ENCODE measurements at places on chromosomes 7 and 10. TPM values are rescaled to one million over a fixed set of nuclear protein-coding genes. Genes with fewer than 3 reads are reported as not detected.

TMEM178B gene
- total RNA-seq, result 0.25 TPM

GRCh38 chr10:10367264-10367663 lies 650.4 kb upstream of the CELF2 start:
- no peaks in the 10 kb centered on the region for H3K4me1 ChIP-seq
- no peak for DNase-seq
- H3K27me3 ChIP-seq, result no peaks in the 10 kb centered on the region
- H3K27ac ChIP-seq, result no peak overlapping the region
- H3K36me3 ChIP-seq, result no peaks in the 10 kb centered on the region

ARMC3 gene
- total RNA-seq, result not detected

HABP2 gene
- not detected for total RNA-seq

PAPOLB gene
- not detected for total RNA-seq

DNA sequence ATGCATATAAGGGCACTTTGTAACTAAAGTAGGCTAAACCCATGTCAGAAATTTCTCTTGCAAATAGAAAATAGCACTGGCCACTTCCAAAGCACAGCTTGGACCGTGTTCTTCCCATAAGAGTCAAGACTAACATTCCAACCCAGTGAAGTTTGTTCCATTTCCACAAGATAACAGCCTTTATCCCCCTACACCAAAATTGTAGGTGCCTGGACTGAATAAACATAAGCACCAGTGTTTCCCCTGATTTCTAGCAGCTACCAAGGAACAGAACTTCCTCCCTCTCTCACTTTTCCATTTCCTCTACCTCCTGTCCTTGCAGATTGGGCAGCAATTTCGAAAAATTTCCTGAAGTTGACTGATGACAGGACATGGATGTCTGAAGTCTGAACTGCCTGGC lies 219.7 kb downstream of the CREB5 start:
- H3K36me3 ChIP-seq, result no peaks in the 10 kb centered on the region
- no peak overlapping the region for H3K4me3 ChIP-seq
- no peak for DNase-seq

FAM221A gene
- 4.4 TPM for total RNA-seq

- no peak overlapping the region for H3K27ac ChIP-seq
- no peak for DNase-seq
- H3K4me1 ChIP-seq, result no peaks in the 10 kb centered on the region
- no peaks in the 10 kb centered on the region for H3K36me3 ChIP-seq
Measured at GRCh38 chr10:49596493-49596809, 13.7 kb upstream of the SLC18A3 start.

GRCh38 chr10:125039354-125039769 lies 97.4 kb downstream of the ZRANB1 start:
- H3K4me1 ChIP-seq, result no peaks in the 10 kb centered on the region
- H3K27me3 ChIP-seq, result peaks cover 3% of the 10 kb centered on the region
- no peak overlapping the region for H3K27ac ChIP-seq
- no peak for DNase-seq
- H3K36me3 ChIP-seq, result no peaks in the 10 kb centered on the region

EPO gene
- total RNA-seq, result not detected

BTBD16 gene
- total RNA-seq, result not detected

DNA sequence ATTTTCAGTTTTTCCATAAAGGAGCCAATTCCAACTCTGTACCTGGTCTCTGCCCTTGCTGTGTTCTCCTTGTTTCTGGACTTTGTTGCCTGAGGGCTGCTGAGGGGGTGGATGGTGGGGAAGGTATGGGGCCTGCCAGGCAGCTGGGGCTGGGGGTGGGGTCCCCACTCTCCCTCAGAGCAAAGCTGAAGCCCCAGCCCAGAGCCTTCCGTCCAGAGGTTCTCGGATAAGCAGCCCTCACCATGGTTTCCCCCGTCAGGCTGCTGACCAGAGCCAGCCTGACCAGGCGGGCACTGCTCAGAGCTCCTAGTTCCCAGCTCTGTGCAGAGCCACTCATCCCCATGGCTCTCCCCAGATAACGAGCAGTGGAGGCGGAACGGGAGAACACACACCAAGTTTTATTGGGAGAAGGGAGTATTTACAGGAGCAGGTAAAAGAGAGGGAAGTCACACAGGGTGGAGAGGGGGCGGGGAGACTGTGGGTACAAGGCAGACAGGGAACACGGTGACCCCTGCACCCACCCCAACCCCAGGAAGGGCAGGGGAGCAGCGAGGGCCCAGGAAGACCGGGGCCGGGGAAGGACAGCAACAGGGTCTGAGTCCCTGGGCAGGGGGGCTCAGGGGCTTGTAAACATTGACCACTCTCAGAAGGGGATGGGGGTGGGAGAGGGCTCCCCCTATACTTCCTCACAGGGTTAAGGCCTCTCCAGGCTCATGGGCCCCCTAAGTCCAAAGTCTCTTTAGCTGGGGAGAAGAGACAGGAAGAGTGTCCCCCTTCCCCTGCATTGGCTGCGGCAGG lies 5.8 kb downstream of the GNB2 start:
- peak overlapping the region; percentile 25 for H3K27ac ChIP-seq
- H3K27me3 ChIP-seq, result no peaks in the 10 kb centered on the region
- H3K4me3 ChIP-seq, result no peak overlapping the region
- H3K4me1 ChIP-seq, result peaks cover 38% of the 10 kb centered on the region
- DNase-seq, result no peak
- H3K36me3 ChIP-seq, result peaks cover 33% of the 10 kb centered on the region

BZW2 gene
- total RNA-seq, result 51.3 TPM

- DNase-seq, result peak; percentile 81
- peak overlapping the region; percentile 90 for H3K27ac ChIP-seq
- H3K27me3 ChIP-seq, result no peaks in the 10 kb centered on the region
- H3K4me3 ChIP-seq, result peak overlapping the region; percentile 40
- H3K4me1 ChIP-seq, result peaks cover 40% of the 10 kb centered on the region
- H3K36me3 ChIP-seq, result peaks cover 8% of the 10 kb centered on the region
Measured at GRCh38 chr7:22885797-22886261, 63.2 kb upstream of the TOMM7 start.

DNA sequence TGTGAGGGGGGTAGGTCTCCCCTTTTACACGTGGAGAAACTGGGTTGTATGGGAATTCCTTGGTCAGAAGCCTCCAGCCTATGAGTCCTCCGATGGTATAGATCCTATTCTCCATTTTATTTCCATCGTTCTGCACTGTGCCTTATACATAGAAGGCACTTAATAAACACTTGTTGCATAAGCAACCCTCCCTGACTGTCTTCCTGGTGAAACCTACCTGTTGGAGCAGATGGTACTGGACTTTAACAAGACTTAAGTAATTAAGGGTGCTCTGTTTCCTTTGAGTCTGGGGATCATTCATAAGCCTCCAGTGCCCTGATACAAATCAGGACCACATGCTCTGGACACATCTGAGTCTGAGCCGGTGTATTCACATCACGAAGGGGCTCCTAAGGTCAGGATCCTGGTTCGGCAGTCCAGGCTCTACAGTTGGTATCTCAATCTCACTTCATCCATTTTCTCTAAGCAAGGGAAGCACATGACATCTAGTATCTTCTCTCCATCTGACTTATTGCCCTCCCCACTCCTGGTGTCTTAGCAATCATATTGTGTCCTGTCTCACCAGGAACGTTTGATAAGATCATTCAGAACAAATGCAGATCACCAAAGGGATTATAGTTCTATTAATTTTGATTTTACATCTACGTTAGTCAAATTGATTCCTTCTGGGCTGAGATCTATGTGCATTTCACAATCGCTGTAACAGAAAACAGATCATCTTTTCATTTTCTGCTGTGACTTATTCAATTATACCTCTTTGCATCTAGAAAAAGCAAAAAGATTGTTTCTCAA lies 22.8 kb upstream of the EZH2 start:
- H3K27ac ChIP-seq, result no peak overlapping the region
- no peaks in the 10 kb centered on the region for H3K36me3 ChIP-seq
- no peak overlapping the region for H3K4me3 ChIP-seq
- peaks cover 21% of the 10 kb centered on the region for H3K4me1 ChIP-seq

DNA sequence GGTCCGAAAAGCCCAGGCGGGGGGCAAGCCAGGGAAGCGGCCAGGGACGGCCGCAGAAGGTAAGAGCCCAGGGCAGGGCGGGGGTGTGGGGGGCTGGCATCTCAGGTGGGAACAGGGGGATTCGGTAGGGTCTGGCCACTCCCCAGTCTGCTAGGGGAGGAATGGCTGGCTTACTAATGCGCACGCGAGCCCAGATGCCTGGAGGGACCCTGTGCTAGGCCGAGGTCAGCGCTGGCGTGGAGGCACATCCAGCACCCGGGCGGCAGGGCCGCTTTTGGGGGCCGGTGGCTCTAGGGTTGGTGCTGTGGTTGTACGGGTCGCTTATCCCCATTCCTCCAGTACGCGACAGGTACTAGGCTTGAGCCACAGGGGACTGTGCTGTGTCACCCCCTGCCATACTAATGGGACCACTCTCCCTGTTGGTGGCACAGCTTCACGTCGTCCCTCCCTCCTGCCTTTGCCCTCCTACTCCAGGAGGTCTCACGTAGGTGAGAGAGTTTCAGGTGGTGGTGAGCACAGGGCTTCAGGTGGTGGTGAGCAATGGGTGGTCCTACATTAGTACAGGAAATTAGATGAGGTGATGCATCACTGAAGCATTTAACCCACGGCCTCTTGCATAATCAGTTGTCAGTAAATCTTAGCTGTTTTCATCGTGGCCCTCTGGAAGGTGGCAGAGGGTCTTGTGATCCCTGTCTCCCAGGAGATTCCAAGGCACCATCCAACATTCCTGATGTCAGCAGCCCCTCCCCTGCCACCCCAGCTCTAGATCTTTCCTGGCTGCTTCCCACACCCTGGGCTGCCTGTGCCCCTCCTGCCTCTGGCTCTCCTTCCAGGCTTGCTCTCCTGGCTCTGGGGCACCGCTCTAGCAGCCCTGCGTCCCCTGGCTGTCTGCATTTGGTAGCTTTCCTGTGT lies 971 bp downstream of the AEBP1 start:
- peaks cover 10% of the 10 kb centered on the region for H3K4me1 ChIP-seq
- H3K4me3 ChIP-seq, result peak overlapping the region; percentile 58
- H3K27ac ChIP-seq, result peak overlapping the region; percentile 63
- no peaks in the 10 kb centered on the region for H3K36me3 ChIP-seq
- no peak for DNase-seq

DNA sequence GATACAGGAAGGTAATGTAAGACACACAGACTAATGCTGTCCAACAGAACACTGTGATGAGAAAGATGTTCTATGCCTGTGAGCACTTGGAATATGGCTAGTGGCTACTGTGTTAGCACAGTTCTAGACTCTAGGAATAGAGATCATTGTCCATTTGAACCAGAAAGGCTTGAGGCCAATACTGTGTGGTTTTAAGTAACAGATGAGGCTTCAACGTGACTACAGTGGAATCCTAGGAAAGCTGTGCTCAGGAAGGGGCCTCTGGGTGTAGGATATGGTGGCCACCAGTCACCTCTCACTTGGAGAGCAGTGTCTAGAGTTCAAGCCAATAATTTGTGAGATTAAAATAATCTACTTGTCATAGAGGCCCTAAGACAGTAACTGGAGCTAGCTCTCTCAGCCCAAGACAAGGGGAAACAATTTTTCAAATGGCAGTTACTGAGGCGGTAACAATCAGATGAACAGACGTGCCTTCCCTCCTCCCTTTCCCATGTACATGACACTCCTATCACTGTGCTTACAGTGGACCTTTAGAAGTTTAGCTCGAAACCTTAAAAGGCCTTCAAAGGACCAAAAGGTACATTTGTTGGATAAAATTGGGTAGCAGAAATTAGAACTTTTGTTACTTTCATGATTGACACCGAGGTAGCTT lies 10.2 kb downstream of the ZDHHC16 start:
- H3K4me1 ChIP-seq, result peaks cover 12% of the 10 kb centered on the region
- DNase-seq, result no peak
- H3K36me3 ChIP-seq, result peaks cover 44% of the 10 kb centered on the region
- no peak overlapping the region for H3K27ac ChIP-seq
- no peak overlapping the region for H3K4me3 ChIP-seq

DNA sequence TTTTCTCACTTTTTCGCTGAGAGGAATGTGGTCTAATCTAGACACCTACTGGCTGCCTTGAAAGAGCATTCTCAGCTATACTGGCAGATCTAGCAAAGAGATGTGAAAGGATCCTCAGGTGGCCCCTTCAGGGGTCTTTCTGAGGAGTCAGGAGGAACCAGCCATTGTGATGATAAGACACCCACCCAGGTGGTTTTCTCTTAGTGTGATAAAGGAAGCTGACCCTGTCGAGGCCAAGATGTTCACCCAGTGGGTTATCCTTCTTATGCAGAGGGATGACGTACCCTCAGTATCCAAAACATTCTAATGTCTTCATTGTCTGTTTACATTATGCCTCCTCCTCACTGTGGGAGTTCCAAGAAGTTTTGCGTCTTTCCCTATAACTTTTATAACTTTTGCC lies 98.3 kb upstream of the LRGUK start:
- no peaks in the 10 kb centered on the region for H3K36me3 ChIP-seq
- no peak for DNase-seq
- H3K4me3 ChIP-seq, result no peak overlapping the region
- no peaks in the 10 kb centered on the region for H3K4me1 ChIP-seq

DNA sequence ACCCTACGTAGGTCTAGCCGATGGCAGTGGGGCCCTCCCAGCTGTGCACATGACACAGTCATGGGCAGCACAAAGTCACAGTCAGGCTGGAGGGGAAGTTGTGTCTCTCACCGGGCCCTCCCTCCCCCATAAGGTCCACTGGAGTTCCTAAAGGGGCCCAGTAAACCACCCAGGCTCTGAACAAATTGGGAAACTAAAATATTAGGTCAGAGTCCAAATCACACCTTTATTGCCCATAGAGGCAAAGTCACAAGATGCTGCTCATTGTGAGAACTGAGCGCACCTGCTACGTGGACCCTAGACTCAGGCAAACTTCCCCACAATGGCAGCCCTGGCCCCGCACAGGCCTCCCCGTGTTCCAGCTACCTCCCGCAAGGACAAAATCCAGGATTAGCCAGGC lies 45.2 kb upstream of the SH2B2 start:
- H3K4me3 ChIP-seq, result no peak overlapping the region
- DNase-seq, result no peak
- H3K36me3 ChIP-seq, result no peaks in the 10 kb centered on the region
- no peak overlapping the region for H3K27ac ChIP-seq

GRCh38 chr7:131827421-131827820 lies 271.0 kb upstream of the PODXL start:
- no peak overlapping the region for H3K4me3 ChIP-seq
- no peaks in the 10 kb centered on the region for H3K36me3 ChIP-seq
- no peaks in the 10 kb centered on the region for H3K4me1 ChIP-seq
- no peak for DNase-seq

- H3K36me3 ChIP-seq, result no peaks in the 10 kb centered on the region
- DNase-seq, result no peak
- H3K27ac ChIP-seq, result no peak overlapping the region
- no peaks in the 10 kb centered on the region for H3K4me1 ChIP-seq
- H3K27me3 ChIP-seq, result no peaks in the 10 kb centered on the region
Measured at GRCh38 chr7:149823631-149824199, 14.5 kb upstream of the ZNF862 start.

DNA sequence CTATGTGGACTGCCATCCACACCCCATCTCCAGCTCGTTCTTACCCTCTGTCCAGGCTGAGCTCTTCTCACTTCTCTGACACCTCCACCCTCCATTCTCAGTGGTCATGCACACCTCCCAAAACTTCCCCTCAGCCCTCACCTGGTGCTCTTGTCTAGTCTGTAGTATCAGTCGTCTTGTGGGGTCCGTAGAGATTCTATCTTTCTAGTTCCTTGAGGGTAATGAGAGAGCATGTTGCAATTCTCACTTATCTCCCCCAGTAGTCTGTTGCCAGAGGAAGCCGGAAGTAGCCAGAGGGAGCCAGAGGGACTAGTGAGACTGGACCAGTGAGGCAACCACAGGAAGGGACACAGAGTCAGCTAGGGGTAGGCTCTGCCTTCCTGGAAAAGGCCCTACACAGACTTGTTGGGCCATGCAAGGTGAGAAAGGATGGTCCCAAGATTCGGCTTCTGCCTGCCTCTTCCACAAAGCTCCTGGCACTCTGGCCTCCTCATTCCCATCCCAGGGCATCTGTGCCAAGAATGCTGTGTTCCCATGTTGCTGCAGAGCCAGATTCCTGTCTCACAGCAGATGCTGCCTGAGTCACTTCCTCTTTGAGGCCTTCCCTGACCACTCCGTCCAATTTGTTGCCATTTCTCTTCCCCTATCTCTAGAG lies 50.6 kb upstream of the DUSP5 start:
- H3K27ac ChIP-seq, result no peak overlapping the region
- H3K27me3 ChIP-seq, result peaks cover 16% of the 10 kb centered on the region
- peaks cover 6% of the 10 kb centered on the region for H3K4me1 ChIP-seq
- DNase-seq, result no peak
